Renal cortical epithelial cell (primary cell): ENCODE measurements at places on chromosomes 1 and 21. TPM values are rescaled to one million over a fixed set of nuclear protein-coding genes. Genes with fewer than 3 reads are reported as not detected.

The ADGRL2 gene
- 41.2 and 117 TPM in 2 replicates for total RNA-seq

The DNM3 gene
- 1.2 and 10.7 TPM in 2 replicates for total RNA-seq

The CD247 gene
- not detected in 2 replicates for total RNA-seq

The ATP1A4 gene
- total RNA-seq = not detected in 2 replicates

DNA sequence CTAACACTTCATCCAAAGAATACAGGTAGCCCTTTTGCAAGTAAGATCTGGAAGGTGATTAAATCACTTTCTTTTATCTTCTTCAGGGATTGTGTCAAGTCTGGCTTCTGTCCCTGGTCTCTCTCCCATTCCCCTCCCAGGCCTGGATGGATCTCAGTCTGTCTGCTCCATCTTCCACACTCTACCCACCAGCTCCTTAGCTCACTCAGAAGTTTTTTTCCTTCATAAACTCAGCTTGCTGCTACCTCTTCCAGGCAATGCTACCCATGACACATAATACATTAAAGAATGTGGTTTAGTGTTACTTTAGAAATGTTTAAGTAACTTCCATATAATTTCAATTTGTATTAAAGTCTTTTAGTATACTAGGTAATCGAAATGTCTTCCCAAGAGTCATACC is 133.1 kb downstream of the AKT3 start:
- no peak for DNase-seq

- DNase-seq = peak; percentile 68
These were observed 4.3 kb downstream of the THEM4 start for GRCh38 chr1:151905070-151905442.

DNA sequence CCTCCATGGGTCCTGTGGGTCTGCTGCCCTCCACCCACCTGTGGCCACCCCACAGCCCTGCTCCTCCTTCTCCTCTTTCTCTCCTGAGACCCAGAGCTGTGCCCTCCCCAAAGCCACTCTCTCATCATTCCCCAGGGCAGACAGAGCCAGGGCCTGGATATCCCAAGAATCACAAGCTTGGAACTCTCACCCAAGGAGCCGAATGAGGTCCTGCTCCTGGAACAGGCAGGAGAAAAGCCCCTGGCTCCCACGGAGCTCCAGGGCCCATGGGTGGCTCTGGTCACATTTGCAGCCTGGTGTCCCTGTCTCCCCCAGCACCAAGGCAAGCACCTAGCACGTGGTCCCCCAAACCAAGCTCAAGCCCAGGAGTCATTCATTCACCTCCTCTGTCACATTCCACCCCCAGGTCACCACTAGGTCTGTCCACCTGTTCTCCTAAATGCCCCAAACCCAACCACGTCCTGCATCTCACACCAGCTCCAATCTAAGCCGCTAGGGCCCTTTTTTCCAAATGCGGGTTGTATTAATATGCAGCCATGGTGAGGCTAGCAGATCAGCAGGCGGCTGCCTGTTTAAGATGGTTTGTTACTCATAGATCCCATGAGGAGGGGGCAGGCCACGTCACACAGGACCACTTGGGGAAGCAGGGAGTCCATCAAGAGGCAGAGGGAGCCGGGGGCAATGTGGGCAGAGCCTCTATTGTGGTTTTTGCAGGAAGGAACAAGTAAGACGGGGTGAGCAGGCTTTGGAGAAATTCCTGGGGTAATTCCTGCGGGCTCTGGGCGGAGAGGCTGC is 215.5 kb upstream of the VAMP3 start:
- no peak for DNase-seq

- DNase-seq = no peak
These were observed 24.5 kb downstream of the PLEKHM2 start for GRCh38 chr1:15708486-15709137.

GRCh38 chr21:32612999-32613337 is 791 bp upstream of the CFAP298 start:
- no peak for DNase-seq

- no peak for DNase-seq
These were observed 39.4 kb upstream of the MACF1 start for GRCh38 chr1:39165049-39165448.

GRCh38 chr21:33133892-33134291 is 64.0 kb downstream of the OLIG1 start:
- DNase-seq = no peak

DNA sequence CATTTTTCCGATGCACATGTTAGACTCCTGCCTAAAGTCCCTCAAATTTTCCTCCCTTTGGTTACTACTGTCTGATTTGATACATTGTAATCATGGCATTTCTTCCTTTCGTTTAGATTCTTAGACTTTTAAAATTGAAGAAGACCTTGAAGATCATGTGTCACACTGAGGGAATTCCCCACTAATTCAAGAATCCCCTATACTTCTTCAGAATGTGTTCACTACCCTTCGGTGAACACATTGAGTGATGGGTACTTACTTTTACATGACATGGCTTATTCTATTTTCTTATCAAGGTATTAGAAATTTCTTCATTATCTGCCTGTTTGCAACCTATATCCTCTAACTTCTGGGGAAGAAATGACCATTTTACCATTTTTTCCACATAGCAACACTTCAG is 85.9 kb downstream of the LHX8 start:
- DNase-seq = no peak

DNA sequence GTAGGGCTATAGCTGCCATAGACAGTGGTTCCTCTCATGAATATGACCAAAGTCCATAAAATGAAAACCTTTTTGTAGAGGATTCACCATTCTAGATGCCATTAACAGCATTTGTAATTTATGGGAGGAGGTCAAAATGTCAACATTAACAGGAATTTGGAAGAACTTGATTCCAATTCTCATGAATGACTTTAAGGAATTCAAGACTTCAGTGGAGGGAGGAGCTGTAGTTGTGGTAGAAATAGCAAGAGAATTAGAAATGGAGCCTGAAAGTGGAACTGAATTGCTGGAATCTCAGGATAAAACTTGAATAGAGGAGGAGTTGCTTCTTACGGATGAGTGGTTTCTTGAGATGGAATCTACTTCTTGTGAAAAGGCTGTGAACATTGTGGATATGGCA is 65.4 kb upstream of the ESRRG start:
- DNase-seq = peak; percentile 59

- no peak for DNase-seq
These were observed 115.3 kb downstream of the RUNX1 start for GRCh38 chr21:34933609-34934335.

DNA sequence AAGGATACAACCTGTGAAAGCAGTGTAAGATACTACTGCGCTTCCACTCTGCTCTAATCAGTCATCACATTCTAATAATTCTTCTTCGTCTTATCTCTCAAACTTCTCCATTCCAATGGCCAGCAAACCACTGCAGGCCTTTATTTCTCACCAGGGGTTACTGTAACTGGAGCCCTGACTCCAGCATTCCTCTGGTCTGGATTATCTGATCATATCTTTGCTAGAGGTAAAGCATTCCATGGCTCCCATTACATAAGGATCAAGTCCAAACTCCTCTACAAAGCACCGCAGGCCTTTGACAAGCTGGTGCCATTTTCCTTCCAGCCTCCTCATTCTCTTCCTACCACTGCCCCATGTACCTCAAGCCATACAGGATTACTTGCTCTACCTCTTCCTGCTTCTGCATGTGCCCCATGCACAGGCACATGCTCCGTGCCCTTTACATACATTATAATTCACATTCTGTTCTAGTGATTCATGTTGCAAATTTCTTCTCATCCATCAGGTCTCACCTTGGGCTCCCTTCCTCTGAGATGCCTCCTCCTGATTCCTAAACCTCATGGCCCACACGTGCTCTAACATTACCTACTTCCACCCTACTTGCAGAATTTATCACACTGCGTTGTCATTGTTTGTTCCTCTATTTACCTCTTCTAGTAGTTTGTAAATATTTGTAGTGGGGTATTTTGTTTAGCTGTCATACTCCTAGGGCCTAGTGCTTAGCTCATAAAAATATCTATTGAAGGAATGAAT is 9.3 kb upstream of the SERBP1 start:
- DNase-seq = no peak

- no peak for DNase-seq
These were observed 1.2 kb upstream of the NBPF1 start for GRCh38 chr1:16614361-16615252.

- no peak for DNase-seq
These were observed 166.5 kb downstream of the LMO4 start for GRCh38 chr1:87495147-87495546.

- no peak for DNase-seq
These were observed 19.7 kb upstream of the RGS7 start for GRCh38 chr1:241376701-241377100.

GRCh38 chr1:230205719-230206198 is 138.7 kb downstream of the GALNT2 start:
- DNase-seq = no peak

DNA sequence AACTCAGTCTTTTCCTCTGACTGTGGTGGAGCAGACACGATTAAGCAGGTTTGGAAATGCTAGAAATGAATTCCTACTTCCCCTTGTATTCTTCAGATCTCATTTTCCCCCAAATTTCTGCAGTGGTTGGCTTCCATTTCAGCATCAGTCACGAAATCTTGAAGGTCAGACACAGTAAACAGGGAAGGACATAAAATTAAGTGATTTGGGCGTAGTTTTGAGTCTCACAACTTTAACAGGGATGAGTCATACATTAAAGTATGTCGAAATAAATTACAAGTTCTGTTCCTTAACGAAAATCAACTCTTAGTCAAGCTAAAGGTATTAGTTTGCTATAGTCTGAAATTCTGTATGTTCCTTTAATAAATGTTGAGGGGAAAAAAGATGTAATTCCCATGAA is 61.1 kb downstream of the HNRNPR start:
- peak; percentile 89 for DNase-seq

DNA sequence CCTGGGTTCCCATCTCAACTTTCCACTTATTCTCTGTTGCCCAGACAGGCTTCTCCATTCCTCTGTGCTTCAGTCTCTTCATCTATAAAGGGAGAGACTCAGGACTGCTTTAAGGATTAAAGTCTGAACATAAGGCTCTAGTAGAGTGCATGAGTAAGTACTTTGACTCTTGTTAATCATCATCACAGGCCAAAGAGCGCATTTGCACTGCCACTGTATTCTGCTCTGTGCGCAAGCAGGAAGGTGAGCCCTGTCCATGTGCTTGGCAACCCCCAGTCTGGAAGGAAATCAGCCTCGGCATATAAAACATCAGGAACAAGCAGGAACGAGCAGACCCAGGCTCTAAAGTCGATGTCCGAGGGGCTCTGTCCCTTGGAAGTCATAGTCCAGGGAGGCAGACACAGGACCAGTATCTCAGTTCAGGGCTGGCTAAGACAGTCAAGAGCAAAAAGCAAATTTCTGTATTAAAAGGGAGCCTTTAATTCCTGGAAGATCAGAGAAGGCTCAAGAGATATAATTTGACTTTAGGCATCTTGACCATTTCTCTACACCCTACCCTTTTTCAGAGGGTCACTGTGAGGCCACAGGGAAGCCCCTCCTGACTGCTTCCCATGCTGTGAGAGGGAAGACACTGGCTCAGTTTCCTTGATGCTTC is 131.2 kb downstream of the TRABD2B start:
- DNase-seq = peak; percentile 79

DNA sequence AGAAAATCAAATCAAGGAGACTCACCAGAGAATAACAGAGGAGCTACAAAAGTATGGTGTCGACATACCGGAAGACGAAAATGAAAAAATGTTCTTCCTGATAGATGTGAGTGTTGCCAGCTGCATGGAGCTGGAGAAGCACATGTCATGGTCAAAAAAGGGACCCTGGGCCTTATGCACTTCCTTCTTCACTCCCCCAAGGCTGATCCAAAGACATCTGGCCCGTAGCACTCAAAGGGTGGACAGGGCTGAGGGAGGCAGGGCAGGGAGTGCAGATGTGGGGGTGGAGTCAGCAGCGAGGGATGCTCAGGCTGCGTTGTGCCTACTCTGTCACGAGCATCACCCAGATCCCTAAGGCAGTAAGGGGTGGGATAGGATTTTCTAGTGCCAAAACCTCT is 19.4 kb downstream of the MX1 start:
- no peak for DNase-seq

- no peak for DNase-seq
These were observed 1422.3 kb downstream of the PLA2G4A start for GRCh38 chr1:188251036-188251435.
